ENCODE measurements at places on chromosomes 11 and 22.

DNA sequence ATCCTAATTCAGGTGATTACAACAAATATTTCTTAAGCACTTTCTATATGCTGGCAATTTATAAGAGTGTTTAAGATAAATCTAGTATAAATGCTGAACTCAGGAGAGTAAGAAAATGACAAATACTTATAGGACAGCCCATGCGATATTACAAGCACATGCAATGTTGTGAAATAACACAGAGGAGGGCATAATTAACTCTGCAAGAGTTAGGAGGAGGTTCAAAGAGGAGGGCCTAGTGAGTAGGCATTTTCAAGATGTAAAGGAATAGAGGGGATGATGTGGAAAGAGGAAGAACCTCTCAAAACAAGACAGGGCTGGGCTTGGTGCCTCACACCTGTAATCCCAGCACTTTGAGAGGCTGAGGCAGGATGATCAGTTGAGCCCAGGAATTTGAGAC is 37.1 kb upstream of the IL17RA start:
- DNase-seq, result no peak

DNA sequence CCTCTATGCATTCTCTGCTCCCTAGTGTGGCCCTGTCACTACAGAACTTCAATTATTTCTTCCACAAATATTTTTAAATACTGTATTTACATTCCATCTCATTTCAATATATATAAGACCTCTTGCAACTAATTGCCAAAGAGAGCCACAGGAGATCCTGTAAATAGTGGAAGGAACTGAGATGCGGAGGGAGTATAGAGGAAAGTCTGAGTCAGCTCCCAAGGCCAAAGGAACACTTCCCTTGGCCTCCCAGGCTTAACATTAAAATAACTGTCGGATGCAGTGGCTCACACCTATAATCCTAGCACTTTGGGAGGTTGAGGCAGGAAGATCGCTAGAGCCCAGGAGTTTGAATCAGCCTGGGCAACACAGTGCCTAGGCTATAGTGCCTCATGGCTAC is 31.2 kb downstream of the RBFOX2 start:
- no peak for DNase-seq

GRCh38 chr22:36928196-36928595 is 14.8 kb downstream of the CSF2RB start:
- DNase-seq, result no peak

DNA sequence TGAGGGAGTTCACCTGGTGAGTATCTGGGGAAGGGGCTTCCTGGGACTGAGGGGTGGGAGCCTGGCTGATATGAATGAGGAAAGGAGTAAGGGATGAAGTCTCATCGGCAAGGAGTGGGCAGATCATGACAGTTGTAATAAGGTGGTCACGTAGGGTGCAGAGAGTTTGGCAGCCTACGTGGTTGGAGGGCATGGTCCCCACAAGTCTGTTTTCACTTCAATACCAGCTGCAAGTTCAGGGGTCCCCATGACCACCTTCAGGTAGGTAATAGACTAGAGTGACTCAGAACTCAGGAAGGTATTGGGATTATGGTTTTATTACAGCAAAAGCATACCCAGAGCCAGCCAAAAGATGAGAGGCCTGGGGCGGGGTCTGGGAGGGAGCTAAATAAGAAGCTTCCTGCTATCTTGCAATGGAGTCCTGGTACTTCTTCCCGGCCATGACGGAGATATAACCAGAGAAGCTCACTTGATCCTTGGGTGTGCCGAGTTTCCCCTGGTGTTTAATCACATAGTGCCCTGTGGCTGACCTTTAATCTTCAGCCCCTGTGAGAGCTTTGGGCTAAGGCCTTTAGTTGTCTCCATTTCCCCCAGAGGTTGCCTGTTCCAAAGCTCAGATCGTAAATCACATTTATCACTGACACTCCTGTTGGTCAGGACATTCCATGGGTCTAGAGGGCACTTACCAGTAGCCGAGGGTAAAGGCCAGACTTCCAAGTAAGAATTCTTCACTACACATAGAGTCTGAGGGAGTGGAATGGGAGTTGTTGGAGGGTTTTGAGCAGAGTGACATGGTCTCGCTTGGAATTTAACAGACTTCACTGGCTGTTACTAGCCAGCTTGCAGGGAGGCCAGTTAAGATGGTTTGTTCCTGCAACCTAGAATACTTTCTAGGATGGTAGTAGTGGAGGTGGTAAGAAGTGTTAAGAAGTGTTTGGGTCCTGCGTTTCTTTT is 9.1 kb downstream of the SLC3A2 start:
- DNase-seq, result no peak

- no peak for DNase-seq
Observed at GRCh38 chr11:110165039-110165925, 72.1 kb downstream of the ZC3H12C start.

DNA sequence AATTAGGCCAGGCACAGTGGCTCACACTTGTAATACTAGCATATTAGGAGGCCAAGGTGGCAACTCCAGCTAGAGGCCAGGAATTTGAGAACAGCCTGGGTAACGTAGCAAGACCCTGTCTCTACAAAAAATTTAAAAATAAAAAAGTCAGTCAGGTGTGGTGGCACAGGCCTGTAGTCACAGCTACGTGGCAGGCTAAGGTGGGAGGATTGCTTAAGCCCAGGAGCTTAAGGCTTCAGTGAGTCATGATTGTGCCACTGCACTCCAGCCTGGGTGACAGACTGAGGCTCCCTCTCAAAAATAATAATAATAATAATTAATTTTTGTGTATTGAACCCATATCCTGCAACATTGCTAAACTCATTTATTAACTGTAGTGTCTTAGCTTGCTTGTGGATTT is 15.3 kb upstream of the TRIM29 start:
- no peak for DNase-seq

DNA sequence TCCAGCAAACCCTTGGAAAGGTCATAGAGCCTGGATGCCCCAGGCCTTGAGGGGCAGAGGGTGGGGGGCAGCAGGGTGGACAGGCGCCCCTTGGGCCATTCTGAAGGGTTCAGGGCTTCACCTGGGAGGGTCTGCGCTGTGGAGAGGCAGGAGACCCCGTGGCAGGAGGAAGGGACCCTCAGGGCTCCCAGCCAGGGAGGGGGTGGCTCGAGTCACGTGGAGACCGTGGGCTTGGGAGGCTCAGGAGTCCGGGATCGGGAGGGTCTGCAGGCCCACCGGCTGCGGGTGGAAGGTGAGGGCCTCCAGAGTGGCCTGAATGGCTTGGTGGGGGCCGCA is 48.5 kb upstream of the A4GALT start:
- no peak for DNase-seq

GRCh38 chr11:18706330-18707243 is 8.0 kb downstream of the TMEM86A start:
- DNase-seq, result no peak

DNA sequence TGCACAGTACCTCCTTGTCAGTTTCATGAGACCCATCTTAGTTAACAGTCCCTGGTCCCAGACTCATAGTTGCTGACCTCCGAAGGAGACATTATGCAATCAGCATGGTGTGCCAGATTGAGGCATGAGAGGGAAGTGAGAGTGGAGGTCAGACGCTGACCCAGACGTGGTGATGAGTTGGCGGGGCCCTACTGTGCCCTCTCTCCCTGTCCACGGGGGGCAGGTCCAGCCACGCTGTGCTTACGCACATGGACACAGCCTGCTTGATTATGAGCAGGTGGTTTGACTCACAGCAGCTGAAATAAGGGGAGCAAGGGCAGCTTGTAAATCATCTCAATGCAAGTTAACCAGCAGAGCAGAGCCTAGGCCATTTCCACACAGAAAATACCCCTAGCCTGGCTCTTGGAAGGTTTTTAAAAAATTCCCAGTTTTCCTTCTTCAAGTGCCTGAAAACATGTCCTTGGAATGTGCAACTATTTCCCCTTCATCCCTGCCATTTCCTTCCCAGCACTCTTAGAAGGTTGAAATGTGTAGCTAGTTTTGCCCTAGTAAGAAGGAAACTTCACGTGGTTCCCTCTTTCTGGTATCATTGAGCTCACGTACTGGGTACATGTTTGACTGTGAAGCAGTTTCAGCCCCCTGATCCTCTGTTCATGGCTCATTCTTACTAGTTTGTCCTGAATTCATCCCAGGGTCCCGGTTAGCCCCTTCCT is 122.6 kb upstream of the SORL1-AS1 start:
- DNase-seq, result no peak

- no peak for DNase-seq
Observed at GRCh38 chr11:127925475-127925874, 661.9 kb downstream of the ETS1 start.

GRCh38 chr11:21710809-21711208 is 482.1 kb upstream of the ANO5 start:
- no peak for DNase-seq

- no peak for DNase-seq
Observed at GRCh38 chr11:130414107-130415080, 14.0 kb downstream of the ADAMTS8 start.

DNA sequence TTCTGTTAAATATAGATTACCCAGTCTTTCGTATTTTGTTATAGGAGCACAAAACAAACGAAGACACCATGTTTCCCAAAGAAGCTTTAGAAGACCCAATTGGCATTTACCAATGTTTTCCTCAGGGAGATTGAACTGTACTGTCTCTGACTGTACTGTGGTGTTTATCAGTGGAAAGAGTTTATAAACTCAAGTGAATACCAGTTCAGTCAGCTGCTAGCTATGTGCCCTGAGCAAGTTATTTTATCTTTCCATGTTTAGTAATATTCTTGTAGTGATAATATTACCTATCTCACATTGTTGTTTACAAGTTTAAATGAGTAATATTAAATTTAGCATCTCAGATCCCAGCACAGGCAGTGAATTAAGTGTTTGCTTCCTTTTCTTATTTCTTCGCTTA is 773.2 kb downstream of the KCNA4 start:
- no peak for DNase-seq

GRCh38 chr11:46905806-46906205 is 12.5 kb downstream of the LRP4 start:
- DNase-seq, result no peak

DNA sequence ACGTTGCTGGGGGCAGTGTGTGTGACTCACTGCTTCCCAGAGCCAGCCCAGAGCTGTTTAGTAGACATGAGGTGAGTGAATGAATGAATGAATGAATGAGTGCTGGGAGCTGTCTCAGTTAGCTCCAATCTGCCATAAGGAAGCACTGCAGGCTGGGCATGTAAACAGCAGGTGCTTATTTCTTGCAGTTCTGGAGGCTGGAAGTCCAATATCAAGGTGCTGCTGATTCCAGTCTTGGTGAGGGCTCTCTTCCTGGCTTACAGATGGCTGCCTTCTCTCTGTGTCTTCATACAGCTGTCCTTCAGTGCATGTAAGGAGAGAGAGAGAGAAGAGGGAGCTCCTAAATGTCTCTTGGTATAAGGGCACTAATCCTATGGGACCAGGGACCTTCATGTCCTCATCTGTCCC is 4.1 kb downstream of the C11orf21 start:
- DNase-seq, result no peak

DNA sequence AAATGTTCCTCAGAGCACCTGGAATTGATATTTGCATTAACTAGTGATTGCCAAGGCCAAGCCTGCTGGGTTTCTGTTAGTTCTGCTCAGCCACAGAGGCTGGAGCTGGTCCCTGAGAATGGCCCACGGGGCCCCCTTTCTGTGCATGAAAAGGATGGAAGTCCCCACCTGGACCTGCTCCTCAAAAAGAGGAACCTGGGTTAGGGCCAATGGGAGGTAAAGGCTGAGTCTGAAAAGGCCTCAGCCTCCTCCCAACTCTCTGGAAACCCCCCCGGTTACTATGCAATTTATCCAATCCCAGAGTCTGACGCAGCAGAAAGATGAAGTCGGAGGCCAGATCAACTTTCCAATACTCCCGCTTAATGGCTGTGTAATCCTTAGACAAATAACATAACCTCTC is 6.8 kb upstream of the CREB3L1 start:
- DNase-seq, result no peak

DNA sequence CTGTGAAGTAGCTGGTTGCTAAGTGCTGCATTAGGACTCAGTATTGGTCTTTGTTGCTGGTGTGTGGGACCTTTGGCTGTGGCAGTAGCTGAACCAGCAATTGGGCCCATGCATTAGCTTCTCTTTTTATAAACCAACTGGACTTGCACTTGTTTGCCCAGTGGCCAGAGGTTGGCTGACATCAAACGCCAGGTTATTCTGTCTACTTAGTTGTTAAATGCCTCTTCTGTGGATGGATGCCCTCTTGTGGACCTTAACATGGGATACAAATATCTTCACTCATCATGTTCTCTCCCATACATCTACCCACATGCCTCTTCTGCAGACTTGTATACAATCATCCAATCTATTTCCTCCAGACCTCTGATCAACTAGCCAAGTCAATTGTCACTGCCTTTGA is 26.4 kb upstream of the ARHGAP20 start:
- DNase-seq, result no peak

DNA sequence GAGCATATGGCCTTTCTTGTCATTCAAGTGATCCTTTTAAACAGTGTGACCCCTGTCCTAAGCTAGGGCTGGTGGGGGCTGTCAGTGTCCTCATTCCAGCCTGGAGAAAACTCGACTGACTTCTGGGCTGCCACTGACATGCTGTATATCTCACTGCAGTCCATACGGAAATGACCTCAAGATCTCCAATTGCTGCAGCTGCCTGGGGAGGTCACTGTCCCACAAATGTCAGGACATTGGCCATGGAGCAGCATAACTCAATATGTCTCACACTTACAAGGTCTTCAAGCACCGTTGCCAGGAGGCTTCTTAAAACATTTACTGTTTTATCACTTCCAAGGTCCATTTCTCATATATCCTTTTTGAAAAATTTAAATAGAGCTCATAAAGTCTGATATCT is 27.8 kb upstream of the CSNK2A3 start:
- DNase-seq, result no peak

- DNase-seq, result no peak
Observed at GRCh38 chr11:122584670-122585069, 70.9 kb upstream of the UBASH3B start.

GRCh38 chr22:32799496-32799895 is 2.0 kb upstream of the TIMP3 start:
- no peak for DNase-seq

GRCh38 chr11:44914105-44914504 is 36.6 kb downstream of the TP53I11 start:
- no peak for DNase-seq

DNA sequence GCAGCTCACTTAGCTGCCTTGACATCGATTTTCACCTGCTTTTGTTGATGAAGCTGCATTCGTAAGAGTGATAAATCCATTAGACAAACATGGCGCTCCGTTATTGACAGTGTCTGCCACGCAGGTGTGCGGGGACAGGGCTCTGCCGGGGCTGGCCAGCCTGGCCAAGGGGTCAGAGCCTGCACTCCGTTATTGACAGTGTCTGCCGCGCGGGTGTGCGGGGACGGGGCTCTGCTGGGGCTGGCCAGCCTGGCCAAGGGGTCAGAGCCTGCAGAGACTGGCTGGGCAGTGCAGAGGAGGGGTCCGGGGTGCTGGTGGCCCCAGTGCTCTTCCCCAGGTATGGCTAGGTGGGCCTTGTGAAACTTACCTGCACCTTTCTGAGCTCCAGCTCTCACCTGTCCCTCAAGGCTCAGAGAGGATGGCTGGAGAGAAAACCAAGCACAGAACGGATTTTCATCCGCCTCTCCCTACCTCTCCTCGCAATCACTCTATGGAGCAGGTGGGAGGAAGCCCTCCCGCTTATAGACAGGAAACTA is 101.6 kb upstream of the B3GAT1 start:
- DNase-seq, result no peak

GRCh38 chr11:28114116-28114515 is 5.9 kb downstream of the METTL15 start:
- no peak for DNase-seq

Measured in stimulated activated CD8-positive, alpha-beta memory T cell treated with anti-CD3 and anti-CD28 coated beads, Interleukin-15, amount 100 ng/mL, for 4 hours (primary cell).